Stimulated activated CD8-positive, alpha-beta memory T cell treated with anti-CD3 and anti-CD28 coated beads, Interleukin-4, amount 100 ng/mL, for 48 hours (primary cell): ENCODE measurements at places on chromosomes 12 and 14.
A peak's percentile ranks its signal among the peaks of the same experiment; 100 is the strongest.

GRCh38 chr14:42804141-42804540 is 1197.5 kb downstream of the LRFN5 start:
- DNase-seq, result no peak

GRCh38 chr14:33734387-33734786 is 216.5 kb downstream of the EGLN3 start:
- DNase-seq, result no peak

GRCh38 chr12:95548539-95549391 is 2.5 kb downstream of the USP44 start:
- peak; percentile 70 for DNase-seq

DNA sequence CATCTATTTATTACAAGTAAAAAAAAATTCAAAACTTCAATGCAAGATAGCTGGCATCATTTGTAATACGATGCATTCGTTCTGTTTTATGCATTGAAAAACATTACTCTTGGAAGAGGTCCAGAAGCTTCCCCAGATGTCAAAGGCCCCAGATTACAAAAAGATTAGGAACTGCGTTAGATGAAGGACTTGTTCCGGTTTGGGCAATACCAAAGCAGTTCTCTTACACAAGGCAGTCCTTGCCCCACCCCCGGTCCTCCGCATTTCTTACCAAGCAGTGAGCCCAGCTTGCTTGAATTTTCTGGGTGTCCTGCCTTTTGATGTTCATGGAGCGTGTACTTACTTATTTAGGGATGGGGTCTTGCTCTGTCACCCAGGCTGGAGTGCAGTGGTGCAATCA is 4.8 kb upstream of the HVCN1 start:
- no peak for DNase-seq

GRCh38 chr12:3962631-3963483 is 89.7 kb upstream of the PARP11 start:
- DNase-seq, result peak; percentile 69

GRCh38 chr12:95003921-95004272 is 400 bp upstream of the NDUFA12 start:
- DNase-seq, result no peak

GRCh38 chr14:23186913-23187654 is 3.6 kb upstream of the SLC7A8 start:
- no peak for DNase-seq

DNA sequence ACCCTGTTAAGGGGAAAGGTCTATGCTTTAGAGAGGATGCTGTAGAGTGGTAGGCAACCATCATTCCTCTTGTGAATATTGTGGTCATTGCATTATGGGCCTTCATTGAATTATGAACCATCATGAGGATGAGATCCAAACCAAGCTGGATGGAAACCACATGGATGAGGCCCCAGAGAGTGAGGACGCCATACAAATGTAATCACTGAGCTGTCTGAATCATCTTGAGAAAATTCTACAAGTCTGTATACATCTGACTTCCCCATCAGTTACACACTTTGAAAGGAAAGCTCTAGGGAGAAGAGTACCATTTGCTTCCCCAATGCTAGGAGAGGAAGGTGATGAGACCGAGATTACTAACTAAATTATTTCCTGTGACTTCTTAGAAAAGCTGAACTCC is 172.9 kb downstream of the CACNA1C start:
- no peak for DNase-seq

DNA sequence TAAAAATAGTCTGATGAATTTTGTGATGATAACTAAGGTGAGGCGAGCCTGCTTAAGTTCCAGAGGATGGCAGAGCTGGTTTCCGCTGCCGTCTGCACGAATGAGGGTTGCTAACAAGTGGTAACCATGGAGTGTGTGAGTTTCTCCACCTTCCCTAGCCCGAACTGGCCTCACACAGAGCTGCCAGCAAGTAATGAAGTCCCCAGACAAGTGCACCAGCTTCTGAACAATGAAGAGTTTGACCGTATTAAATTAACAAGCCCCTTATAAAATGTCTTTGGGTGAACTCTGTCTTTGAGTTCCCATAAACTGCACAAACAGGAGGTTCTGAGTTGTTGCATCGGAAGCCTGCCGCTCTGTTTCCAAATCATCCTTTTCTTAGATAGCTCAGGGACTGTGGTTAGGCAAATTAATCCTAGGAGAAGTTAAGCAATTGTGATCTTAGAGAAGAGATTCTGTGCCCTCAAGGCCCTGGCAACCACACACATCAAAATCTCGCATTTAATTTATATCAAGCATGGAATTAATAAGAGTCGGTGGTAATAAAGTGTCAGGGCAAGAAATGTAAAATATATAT is 274.1 kb upstream of the DAAM1 start:
- no peak for DNase-seq

DNA sequence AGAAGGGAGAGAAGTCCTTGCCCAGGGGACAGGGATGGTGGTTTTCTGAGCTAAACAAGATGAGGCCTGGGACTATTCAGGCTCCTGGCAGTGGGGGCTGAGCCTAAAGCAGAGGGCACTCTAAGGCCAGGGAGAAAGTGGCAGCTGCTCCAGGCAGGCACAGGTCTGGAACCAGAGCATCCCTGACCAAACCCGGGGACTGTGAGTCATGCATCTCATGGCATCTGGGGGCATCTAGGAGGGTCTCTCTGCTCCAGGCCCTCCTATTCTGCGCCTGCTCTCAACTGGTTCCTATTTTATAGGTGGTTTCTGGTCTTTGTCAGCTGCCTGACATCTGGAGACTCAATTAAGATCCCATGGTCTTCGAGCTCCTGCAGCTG is 11.6 kb downstream of the KRT7 start:
- no peak for DNase-seq

GRCh38 chr12:11729008-11729407 is 79.5 kb downstream of the ETV6 start:
- DNase-seq, result no peak

GRCh38 chr14:22484632-22485031 is 104.4 kb downstream of the DAD1 start:
- no peak for DNase-seq

DNA sequence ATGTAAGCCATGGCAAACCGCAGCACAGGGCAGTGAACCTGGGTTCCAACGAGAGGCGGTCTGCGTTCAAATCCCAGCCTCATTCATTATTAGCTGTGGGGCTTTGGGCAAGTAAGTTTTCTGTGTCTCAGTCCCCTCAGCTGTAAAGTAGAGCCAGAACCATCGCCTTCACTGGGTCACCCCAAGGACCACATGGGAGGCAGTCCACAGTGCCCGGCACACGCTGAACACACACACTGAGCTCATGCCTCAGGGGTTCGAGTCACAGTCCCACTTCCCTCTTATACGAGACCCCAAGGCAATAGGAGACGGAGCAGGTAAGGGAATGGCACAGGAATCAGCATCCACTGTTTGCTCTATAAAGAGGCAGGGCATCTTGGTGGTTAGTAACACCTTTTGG is 19.1 kb downstream of the LRTM2 start:
- no peak for DNase-seq

DNA sequence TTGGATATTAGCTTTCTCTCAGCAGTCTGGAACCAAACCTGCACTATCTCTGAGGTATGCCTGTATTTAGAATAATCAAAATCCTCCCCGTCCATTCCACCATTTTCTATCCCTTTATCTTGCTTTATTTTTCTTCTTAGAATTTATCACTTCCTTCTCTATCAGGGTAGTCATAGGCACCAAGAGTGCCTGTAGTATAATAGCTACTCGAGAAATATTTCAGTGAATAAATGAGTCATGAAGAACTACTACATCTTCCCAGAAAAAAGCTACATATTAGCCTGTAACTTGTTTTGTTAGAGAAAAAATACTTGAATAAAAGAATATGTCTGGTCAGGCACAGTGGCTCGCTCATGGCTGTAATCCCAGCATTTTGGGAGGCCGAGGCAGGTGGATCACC is 4.3 kb downstream of the SLC2A14 start:
- no peak for DNase-seq

DNA sequence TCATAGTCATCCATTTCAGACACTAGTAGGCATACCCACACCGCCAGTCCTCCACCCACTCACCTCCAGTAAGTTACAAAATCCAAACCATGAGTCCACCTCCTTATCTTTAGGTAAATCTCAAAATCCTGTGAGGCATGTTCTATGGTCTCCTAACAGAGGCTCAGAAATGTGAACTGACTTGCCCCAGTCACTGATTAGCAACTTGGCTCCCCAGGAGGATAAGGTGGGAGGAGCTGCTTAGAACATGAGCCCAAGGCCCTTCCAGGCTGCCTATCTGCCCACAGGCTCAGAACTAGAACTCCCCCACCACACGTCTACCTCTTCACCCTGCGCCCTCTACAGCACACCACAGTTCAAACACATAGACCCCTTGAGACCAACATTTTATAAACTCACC is 19.9 kb downstream of the SETD3 start:
- DNase-seq, result no peak

- DNase-seq, result no peak
Measured at GRCh38 chr12:8615206-8615605, 2.5 kb upstream of the AICDA start.

- DNase-seq, result peak; percentile 19
Measured at GRCh38 chr12:56995930-56996496, 10.3 kb downstream of the ZBTB39 start.

DNA sequence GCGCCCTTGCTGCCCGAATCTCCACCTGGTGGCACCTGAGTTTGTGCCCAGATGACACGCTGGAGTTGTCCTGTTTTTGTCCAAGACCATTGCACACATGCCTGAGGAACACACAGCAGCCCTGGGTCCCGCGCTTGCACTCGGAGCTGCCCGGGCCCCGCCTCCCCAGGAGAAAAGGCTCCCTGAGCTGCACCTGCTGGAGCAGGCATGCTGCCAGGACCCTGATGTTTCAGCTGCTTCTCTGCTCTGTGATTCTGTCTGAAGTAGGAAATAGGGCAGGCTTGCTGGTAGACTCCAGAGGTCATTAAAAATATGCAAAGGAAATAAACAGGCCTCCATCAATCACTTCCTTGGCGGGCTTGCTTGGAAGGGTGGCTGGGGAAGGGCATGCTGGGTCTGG is 271.6 kb downstream of the CACNA1C start:
- no peak for DNase-seq

GRCh38 chr14:100530270-100531072 is 56.7 kb downstream of the BEGAIN start:
- DNase-seq, result no peak

DNA sequence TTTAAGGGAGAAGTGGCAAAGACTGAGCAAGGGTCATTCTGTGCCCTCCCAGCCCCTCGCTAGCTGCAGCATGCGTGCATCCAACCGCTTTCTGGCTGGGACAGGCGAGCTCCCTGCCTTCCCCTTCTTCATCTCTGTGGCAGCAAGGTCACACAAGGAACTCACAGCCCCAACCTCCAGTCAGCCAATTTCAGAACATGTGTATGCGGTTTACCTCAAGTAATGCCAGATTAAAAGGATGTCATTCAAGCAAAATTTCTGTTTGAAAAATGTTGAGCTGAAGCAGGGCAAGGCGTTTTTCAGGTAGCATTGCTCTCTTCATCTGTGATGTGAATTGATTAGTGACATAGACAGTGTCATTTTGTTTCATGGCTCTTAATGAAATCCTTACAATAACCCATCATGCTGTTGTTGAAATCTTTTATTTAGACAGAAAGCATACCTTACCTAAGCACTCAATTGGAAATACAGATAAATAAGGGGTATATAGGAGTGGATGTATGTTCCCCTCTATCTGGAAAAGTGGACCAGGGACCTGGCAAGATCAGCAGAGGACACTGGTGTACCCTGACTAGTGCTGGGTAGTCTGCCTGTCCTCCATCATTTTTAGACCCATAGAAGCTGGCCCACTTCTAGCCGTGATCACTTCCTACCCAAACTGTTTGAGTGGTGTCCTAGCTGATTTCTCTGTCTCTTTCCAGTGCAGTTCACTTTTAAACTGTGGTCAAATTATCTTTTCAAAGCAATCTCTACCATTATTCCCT is 82.8 kb upstream of the NEDD1 start:
- DNase-seq, result no peak

DNA sequence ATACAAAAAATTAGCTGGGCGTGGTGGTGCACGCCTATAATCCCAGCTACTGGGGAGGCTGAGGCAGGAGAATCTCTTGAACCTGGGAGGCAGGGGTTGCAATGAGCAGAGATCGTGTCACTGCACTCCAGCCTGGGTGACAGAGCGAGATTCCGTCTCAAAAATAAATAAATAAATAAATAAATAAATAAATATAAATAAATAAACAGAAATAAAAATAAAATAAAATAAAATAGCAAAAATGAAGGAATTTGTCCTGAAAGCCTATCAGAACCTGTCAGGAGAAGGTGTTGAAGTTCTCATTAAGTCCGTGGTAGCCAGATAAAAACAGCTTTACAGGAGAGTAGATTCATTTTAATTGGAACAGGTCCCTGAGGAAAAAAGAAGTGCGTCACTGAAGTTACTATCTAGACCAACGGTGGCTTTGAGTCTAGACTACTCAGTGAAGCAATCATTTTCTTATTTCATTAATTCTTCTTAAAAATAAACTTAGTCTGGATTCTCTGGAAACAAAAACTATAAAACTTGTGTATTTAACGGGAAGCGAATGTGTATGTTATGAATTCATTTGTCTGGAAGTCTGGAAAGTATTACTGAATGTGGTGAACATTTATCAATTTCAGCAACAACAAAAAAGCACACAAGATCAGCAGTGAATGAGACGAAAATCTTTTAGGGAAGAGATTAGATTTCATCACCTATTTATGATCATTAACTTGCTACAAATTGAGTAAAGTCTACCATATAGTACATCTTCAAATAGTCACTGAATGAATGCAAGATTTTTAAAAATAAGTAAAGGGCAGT is 248.5 kb upstream of the PDE3A start:
- DNase-seq, result no peak

- no peak for DNase-seq
Measured at GRCh38 chr14:59358102-59358501, 107.1 kb downstream of the GPR135 start.

- DNase-seq, result peak; percentile 94
Measured at GRCh38 chr12:104303538-104304151, at the start of gene EID3. Gene EID3 (plus strand): TSS chr12:104303739. CDS start chr12:104303935, 196 bp downstream.

DNA sequence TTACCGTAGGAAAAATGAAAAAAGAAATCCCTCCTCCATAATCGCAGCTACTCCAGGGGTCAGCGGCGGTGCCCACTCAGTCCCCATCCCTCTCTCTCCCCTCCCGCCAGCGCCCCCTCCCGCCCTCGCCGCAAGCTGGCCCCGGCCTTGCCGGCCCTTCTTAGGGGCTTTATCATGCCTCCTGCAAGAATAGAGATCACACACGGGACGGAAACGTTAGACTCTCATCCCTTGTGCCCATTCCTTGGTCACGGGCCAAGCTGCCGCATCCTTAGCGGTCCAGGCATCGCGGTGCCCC is 692 bp upstream of the COX14 start:
- DNase-seq, result no peak

DNA sequence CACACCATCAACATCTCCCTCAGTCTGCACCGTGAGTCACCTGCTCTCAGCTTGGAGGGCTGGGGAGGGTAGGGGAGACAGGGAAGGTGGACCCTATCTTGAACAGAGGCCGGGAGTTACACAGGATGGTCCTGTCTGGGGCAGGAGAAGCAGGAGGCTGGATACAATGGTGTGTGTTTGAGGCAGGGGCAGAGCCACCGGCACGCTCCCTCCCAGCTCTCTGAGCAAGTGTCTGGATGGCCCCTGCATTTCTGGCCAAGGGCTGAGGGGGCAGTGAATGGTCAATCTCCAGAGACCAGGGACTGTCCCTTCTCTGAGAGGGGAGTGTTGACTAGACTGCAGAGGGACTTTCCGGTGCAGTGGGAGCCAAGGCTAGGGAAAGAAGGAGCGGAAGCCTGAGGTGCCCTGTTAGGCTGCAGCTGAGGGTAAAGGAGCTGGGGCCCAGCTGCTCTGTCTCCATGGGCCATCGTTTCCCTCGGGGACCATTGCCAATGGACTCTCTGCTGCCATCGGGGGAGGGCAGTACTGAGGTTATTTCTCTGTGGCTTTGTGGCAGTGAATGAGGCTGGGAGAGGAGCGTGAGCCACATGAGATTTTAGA is 1.9 kb downstream of the LRP1-AS start:
- DNase-seq, result no peak
